Immature natural killer cell (primary cell): ENCODE measurements at places on chromosomes 11 and 22. TPM values are rescaled to one million over a fixed set of nuclear protein-coding genes. Genes with fewer than 3 reads are reported as not detected.

OR52B6 gene
- not detected for polyA plus RNA-seq

ART5 gene
- not detected for polyA plus RNA-seq

CACNA1I gene
- polyA plus RNA-seq, result not detected

OVOL1 gene
- polyA plus RNA-seq, result not detected

APOL6 gene
- 45.8 TPM for polyA plus RNA-seq

HBB gene
- polyA plus RNA-seq, result 747 TPM

SHANK2 gene
- polyA plus RNA-seq, result not detected

CHRDL2 gene
- not detected for polyA plus RNA-seq

RAB39A gene
- polyA plus RNA-seq, result not detected

GP1BB gene
- polyA plus RNA-seq, result 10.1 TPM

DMC1 gene
- polyA plus RNA-seq, result 0.33 TPM
